Frontal cortex (tissue), 4 donors: ENCODE measurements at places on chromosomes 6 and 20.

- DNase-seq = peak; percentile 75
These were observed at the start of gene PDE10A for GRCh38 chr6:165662749-165663376. PDE10A (minus strand) TSS chr6:165663241; CDS start chr6:165662811, 430 bp downstream.

DNA sequence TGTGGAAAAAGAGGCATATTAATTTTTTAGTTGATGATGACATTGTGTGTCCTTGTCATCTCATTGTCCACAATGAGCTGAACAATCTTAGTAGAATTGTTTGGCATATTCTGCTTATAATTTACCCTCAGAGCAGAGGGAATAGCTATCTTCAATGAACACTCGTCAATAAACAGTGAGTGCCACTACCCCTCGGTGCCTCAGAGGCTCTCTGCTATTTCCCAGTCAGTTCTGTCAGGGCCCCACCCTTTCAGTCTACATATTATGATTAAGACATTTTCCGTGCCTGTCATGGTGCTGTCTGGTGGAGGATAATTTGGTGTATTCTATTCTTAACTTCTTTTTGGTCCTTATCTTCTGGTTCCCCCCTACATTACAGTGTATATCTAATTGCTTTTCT, 31.2 kb downstream of the NUS1 start:
- DNase-seq = no peak

DNA sequence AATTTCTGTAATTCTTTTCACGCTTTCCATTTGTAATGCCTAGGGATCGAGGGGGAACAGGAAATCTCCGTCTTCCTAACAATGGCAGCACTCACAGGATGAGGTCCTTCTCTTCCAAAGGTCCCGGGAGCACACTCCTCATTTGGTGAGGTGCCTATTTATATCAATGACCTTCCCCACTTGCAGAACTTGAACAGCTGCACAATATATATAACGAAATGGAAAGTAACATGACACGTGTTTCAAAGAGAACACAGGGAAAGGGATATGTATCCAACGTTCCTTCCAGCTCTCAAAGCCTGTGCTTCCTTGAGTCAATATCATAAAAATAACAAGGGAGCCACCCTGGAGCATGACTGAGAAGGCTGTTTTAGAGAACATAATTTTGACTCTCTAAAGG, 78.6 kb upstream of the RBM24 start:
- DNase-seq = no peak

- DNase-seq = no peak
These were observed 361.2 kb downstream of the RNF144B start for GRCh38 chr6:18748314-18748713.

GRCh38 chr6:137254966-137255365, 35.8 kb upstream of the IFNGR1 start:
- no peak for DNase-seq

DNA sequence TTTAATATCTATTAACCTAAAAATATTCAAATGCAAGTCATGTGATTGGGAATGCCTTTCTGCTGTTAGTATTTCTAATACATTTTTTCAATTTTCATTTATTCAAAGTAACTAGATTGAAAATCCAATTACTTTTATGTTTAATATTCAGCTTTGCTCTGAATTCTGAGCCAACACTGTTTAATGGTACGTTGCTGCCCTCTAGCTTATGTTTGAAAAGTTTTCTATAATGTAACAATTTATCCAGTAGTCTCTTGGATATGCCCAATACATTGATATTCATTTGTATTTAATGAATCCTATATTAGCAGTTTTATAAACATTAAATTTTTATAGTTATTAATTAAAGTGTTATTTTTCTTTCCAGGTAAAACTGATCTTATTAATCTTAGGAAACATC, 47.4 kb downstream of the LGSN start:
- peak; percentile 32 for DNase-seq

- no peak for DNase-seq
These were observed 136.5 kb downstream of the ATXN1 start for GRCh38 chr6:16624636-16625290.

- no peak for DNase-seq
These were observed 413.7 kb downstream of the RFPL4B start for GRCh38 chr6:112760831-112761230.

DNA sequence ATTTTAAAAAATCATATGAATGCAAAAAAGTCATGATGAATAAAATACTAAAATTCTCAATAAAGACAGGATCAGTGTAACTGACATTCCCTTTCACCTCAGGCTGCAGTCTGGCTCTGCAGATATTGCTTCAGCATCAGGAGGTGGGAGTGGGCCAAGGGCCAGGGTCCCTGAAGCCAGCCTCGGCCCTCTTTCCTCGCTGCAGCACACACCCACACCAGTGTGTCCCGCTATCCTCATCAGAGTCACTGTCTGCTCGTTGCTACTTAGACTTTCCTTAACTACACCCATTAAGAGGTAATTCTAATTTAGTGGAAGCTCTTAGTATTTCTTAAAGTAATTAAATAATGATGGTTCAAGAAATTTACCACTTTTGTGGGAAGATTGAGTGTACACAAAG, 298.2 kb downstream of the UBE3D start:
- DNase-seq = no peak

- DNase-seq = no peak
These were observed 31.4 kb upstream of the SEC63 start for GRCh38 chr6:107989166-107990094.

DNA sequence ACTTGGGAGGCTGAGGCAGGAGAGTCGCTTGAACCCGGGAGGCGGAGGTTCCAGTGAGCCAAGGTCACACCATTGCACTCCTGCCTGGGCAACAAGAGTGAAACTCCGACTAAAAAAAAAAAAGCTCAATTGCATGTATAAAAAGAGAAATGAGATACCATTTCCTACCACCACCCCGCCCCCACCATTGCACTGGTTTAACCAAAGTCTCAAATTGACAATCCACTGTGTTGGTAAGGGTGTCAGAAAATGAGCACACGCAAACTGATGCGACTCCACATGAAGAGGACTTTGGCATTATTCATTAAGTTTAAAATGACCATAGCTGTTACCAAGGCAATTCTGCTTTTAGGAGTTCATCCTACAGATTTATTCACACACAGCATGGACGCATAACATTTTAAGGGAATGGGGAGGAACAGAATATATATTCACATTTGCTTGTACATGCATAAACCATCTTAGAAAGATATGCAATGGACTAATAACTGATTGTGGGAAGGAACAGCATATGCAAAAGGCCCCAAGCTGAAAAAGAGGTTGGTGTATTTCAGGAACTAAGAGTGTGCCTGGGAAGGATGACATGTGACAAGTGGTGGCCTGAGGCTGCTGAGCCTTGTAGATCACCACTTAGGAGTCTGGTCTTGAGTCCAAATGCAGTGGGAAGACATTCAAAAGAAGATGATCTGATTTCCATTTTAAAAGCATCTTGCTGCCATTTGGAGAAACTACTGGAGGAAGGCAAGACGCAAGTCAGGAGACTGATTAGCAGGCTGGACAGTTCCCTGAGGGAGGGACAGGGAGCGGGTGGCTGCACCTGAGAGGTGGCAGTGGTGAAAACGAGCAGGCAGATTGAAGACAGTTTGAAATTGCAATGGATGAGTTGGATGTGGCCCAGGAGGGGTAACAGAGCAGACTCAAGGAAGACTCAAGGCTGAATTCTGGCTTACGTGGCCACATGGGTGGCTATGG, 37.2 kb upstream of the PTPN1 start:
- DNase-seq = no peak

GRCh38 chr6:166784691-166785090, 157.6 kb upstream of the RPS6KA2 start:
- DNase-seq = no peak

DNA sequence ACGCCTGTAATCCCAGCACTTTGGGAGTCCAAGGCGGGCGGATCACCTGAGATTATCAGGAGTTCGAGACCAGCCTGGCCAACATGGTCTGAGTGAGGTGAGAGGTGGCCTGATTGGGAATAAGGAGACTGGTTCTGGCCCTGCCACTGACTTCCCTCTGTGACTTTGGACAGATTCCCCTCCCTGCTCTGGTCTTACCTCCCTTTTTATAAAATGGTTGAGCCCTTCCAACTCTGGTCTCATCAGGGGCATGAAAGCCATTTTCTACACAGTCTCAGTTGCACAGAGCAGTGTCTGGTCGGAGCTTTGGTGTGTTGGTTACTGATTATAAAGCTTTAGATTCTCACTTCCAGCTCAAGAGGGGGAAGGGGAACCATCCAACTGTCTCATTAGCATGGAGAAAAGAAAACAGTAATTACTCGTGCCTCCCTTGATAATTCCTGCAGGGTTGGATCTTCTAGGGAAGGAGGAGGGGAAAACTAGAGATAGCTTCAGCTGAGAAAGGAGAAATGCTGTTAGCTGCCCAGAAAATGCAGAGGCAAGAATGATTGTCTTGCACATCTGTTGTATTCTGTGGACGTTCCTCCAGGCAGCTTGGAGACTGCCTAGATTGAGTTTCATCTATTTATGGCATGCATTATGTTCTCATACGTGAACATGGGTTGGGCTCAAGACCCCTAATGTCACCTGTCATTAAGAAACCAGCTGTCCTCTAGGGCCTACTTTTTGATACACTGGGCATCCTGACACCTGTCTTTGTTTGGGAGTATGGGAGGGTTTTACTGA, 30.4 kb downstream of the RALY start:
- DNase-seq = no peak

- DNase-seq = no peak
These were observed 65.9 kb upstream of the DDR1 start for GRCh38 chr6:30818391-30818841.

DNA sequence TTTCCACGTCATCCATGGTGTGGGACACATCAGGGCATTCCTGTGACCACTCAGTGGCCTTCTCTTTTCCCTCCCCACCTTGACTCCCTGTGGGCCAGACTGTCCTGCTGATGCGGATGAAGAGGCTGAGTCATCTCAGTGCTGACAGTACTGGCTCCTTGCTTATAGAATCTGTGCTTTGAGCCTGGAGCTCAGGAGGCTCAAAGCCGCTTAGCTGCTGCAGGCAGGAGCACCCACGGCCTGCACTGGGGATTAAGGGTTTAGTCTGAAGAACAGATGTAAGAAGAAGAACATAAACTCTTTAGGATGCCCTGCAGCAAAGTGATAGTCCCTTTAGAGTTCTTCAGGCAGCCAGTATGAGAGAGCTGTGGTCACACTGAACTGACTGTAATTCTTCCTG, 642.0 kb upstream of the CHD6 start:
- no peak for DNase-seq

GRCh38 chr20:13336308-13337089, 115.4 kb downstream of the ISM1 start:
- DNase-seq = no peak

- DNase-seq = no peak
These were observed 13.6 kb downstream of the TXLNB start for GRCh38 chr6:139278190-139278589.

DNA sequence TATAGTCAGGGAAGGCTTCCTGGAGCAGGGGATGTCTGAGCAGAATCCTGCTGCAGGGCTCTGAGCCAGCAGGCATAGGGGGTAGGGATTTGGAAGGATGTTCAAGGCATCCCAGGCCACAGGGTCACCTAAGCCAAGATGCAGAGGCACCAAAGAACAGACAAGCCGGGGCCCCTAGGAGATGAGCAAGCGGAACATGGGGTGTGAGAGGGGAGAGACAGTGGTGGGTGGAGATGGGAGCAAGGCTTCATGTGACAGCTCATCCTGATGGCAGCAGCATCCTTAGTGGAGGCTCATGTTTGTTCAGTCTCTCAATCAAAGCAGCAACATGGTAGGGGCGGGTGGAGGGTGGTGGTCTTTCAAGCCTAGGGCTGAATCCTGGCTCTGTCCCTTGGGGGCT, 29.8 kb upstream of the TCP11 start:
- no peak for DNase-seq

DNA sequence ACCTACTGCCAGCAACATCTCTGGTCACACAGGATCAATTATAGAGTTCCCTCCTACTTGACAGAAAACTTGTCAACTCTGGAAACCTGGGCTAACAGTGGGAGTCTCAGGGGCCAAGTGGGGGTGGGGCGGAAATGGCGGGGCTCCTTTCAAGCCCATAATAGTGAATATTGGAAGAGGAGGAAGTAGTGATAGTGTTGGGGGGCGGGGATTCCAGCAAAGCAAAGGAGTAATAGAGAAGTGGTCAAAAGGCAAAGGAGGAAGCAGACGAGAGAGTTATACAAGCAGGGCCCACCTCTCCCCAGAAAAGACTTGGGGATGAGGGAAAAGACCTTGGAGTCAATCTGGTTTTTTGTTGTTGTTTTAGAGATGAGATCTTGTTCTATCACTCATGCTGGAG, 2.1 kb downstream of the DEF6 start:
- no peak for DNase-seq

- peak; percentile 47 for DNase-seq
These were observed 534 bp downstream of the NANP start for GRCh38 chr20:25623225-25623735.

DNA sequence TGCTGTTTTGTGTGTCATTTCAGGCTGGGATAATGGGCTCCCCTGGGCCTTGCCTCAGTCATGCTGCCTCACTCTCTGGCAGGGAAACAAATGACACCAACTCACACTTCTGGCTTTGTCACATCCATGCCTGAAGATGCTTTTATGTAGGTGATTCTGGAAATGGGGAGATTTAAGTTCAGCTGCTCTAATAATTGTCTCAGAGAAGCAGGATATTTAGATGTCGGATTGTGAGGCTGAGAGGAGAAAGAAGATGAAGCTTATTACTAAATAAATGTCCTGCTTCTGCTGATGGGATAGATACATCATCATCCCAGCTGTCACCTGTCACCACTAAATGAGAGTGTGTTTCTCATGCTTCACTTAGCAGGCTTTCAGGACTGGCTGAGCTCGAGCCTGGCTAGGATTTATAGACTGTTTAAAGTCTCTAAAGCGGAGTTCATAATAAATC, 480.2 kb upstream of the SPTLC3 start:
- no peak for DNase-seq

- DNase-seq = no peak
These were observed 687.9 kb upstream of the AGPAT4 start for GRCh38 chr6:161961796-161962195.

DNA sequence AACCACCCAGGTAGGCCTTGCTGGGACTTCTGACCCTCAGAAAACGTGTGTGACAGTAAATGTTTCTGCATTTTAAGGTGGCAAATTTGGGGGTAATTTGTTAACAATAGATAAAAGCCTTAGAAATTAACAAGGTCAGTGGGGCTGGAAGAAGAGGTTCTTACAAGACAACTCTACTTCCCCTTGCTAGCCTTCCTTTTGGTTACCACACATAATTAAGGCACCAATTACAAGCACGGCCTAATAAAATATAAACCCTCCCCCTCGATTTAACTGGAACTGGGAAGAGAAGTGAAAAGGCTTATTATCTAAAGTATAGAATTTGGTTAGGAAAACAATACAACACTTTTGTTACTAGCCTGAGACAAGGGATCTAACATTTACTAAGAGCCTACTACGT, 38.8 kb downstream of the ELOVL5 start:
- DNase-seq = no peak

GRCh38 chr6:119384444-119384843, 34.9 kb upstream of the MAN1A1 start:
- no peak for DNase-seq

DNA sequence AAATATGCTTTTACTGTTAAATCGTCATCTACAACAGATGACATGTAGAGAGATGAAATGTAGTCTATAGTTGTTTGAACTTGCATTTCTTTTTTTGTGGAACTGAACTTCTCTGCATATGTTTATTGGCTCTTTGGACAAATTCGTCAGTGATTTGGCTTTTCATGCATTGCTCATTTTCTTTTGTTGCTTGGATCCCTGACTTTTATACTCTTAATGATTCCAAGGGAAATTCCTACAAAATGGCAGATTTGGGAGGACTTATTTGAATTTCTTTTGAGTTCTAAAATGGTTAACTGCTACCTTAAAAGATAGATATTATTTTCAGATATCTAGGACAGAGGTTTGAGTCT, 65.4 kb downstream of the UTRN start:
- no peak for DNase-seq

- no peak for DNase-seq
These were observed 17.2 kb upstream of the TMX4 start for GRCh38 chr20:8036771-8037170.
